ENCODE measurements at places on chromosomes 5 and 9.

GRCh38 chr9:135478829-135479468 lies 633 bp upstream of the PPP1R26 start:
- no peak for DNase-seq

DNA sequence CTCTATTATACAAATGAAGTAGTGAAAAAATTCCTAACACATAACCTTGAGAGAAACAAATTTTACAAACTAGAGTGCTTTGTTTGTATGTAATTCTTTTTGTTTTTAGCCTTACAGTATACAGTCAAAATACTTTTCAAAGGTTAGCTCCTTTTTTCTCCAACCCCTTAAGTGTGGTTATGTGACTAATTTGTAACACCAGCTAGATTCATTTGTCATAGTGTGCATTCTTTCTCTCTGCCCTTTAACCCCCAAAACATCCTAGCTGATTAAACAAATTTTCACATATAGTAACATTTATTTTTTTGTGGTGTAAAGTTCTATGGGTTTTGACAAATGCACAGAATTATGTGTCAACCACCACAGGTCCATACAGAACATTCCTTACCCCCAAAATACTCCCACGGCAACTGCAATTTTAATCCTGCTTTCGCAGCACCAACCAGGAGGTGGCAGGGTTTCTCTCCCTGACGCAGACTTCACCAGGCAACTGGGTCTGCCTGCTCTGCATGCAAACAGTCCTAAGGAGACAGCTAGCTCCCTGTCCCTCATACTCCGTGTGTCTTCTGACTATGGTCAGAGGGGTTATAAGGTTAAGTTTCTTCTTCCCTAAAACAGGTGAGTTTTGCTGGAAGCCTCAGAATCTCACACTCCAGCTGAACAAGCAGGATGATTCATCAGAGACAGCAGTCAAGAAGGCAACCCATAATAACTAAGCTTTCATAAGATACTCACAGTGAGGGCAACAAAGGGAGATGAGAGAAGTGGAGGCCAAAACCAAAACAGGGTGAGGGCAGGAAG lies 44.5 kb upstream of the NR5A1 start:
- peak; percentile 15 for DNase-seq

DNA sequence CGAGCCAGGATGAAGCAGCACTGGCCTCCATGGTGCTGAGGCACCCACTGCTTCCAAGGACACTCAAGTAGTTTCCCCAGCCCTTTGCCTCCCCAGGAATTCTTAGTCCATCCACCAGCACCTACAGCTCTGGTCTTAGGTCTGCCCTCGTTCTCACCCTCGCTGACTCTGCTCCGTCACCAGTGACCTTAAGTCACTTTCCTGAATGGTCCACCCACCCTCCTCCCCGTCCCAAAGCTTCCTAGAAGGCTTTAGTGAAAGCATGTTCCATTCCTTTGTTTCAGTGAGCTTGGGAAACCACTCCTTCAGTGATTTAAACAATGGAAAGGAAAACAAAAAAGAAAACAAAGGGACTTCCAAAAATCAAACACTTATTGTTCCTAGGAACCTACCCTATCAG lies 54.6 kb upstream of the MAP3K1 start:
- DNase-seq = no peak

GRCh38 chr5:38809388-38810359 lies 36.1 kb upstream of the OSMR start:
- DNase-seq = peak; percentile 83

DNA sequence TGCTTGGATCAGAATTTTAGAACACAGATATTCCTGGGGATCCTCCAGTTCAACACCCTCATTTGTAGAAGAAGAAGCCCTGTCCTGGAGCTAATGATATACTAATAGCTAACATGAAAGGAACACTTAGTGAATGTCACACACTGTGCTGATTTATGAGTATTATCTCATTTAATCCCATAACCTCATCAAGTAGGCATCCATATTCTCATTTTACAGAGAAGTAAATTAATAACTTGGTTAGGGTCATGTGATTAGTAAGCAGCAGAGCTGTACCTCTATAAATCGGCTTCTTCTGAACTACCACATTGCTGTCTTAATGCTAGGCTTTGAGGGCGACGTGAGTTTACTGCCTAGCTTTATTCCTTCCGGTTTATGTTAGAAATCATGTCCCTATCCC lies 6.0 kb downstream of the TTC23L start:
- no peak for DNase-seq

DNA sequence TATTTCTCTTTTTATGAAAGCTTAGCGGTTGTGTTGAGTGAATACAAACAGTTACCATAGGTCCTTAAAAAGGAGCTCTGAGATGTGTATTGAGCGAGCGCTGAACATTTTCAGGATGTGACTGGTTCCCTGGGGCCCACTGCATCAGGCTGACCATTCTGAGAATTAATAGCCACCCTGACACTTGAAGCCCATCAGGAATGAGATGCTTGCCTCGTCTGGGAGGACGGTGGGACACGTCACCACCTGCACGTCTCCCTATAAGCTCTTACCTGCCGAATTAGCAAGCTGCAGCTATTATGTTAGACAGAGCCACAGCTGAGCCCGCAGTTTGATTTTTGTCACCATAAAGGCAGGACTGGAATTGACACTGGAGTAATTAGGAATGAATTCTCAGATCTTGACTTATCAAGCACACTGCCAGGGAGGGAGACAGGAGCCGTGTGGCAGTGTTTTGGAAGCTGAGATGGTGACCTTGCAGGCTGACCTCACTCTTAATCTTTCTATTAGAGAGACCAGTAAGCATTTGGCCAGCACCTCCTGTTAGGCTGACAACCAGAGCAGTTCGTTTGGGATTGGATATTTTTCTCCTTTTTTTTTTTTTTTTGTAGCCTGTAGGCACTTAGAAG lies 373.1 kb upstream of the WWC1 start:
- DNase-seq = no peak

DNA sequence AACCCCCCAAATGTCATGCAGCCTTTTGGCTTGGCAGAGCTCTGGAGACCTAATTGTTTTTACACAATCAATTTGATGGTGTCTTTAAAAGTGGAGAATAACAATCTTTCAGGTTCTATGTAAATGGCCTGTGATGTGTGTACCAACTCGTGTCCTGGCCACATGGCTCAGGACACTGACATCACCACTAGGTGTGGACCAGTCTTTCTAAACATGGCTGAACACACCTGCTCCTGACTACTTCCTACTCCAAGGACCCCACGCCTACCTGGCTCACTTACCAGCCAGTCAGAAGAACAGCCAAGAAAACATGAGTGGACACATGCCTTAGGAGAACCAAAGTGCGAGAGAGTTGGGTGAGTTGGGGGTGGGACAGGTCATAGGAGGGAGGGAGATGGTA lies 71.2 kb downstream of the WDR41 start:
- no peak for DNase-seq

GRCh38 chr9:7906783-7907550 lies 107.4 kb upstream of the DMAC1 start:
- no peak for DNase-seq

DNA sequence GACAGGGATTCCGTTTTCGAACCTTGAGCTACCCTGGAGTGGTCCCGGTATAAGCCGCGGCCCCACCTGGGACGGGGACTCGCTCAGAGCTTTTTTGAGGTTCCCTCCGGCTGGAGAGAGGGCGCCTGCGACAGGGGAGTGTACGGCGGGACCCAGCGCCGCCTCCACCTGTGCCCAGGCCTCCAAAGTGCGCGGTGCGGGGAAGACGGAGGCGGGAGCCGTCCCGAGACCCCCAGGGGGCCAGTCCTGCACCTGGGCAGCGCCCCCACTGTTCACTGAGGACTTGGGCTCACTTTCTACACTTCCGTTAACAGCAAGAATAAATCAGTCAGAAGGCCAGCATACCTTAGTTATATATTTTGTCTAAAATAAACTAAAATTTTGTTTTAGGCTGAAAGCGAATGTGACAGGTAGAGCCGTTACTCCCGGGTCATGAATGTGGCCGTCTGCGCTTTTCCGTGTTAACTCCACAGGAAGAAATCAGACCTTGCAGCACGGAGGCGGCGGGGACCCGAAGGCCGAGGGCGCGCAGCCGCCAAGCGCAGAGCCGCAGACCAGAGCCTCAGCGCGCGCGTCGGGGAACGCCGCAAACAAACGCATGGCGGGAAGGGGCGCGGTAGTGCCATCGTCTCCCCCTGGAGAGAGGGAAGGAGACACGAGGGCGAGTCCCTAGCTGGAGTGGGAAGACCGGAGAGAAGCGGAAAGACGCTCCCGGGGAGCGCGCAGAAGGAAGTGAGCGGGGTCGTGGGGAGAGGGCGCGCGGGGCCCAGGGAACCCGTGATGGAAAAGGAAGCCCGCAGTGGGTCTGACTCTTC lies 14.1 kb downstream of the TRIM7 start:
- DNase-seq = no peak

Data from DMS153 (cell line).